ENCODE measurements at places on chromosomes 6 and 20.
A peak's percentile ranks its signal among the peaks of the same experiment; 100 is the strongest.

DNA sequence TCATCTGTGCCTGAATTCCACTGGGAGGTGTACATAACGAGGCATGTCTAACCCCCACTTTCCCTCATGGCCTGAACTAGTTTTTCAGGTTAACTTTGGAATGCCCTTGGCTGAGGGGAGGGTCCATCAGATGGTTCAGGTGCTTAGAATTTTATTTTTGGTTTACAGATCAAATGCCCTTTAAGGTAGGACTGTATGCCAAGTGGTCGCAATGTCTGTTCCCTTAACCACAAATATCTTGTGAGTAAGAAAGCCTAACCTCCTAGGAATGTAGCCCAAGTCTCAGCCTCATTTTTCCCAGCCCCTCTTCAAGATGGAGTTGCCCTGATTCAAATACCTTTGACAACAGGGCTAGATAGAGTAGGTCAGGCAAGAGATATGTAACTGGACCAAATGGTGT is 78.4 kb downstream of the RNASET2 start:
- DNase-seq: no peak
- H3K4me3 ChIP-seq: no peak overlapping the region
- H3K27me3 ChIP-seq: no peaks in the 10 kb centered on the region
- H3K27ac ChIP-seq: no peak overlapping the region
- no peaks in the 10 kb centered on the region for H3K4me1 ChIP-seq

DNA sequence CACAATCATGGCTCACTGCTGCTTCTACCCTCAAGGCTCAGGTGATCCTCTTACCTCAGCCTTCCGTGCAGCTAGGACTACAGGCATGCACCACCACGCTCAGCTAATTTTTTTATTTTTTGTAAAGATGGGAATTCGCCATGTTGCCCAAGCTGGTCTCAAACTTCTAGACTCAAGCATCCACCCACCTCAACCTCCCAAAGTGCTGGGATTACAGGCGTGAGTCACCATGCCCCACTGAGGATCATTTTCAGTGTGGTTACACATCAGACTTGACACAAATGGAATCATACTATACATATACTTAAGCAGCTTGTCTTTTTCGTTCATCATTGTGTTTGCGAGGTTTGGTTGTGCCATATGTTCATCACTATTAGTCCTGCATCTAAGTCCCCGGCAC is 26.6 kb downstream of the ZC3H12D start:
- no peaks in the 10 kb centered on the region for H3K36me3 ChIP-seq
- peaks cover 19% of the 10 kb centered on the region for H3K4me1 ChIP-seq
- no peak for DNase-seq
- no peak overlapping the region for H3K27ac ChIP-seq

DNA sequence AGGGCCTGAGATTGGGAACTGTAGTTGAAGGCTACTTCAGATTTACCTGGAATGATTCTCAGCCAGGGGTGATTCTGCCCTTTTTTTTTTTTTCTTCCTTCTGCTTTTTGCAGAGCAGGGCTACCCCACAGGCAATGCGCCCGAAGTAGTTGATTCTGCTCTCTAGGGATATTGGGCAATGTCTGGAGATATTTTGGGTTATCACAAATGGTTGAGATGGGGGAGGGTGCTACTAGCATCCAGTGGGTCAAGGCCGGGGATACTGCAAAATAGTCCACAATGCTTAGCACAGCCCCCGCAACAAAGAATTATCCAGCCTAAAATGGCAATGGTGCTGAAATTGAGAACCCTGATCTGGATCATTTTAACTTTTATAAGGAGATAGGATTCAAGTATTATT is 71.2 kb upstream of the ZMYND8 start:
- no peaks in the 10 kb centered on the region for H3K4me1 ChIP-seq
- no peak for DNase-seq
- H3K27ac ChIP-seq: no peak overlapping the region

DNA sequence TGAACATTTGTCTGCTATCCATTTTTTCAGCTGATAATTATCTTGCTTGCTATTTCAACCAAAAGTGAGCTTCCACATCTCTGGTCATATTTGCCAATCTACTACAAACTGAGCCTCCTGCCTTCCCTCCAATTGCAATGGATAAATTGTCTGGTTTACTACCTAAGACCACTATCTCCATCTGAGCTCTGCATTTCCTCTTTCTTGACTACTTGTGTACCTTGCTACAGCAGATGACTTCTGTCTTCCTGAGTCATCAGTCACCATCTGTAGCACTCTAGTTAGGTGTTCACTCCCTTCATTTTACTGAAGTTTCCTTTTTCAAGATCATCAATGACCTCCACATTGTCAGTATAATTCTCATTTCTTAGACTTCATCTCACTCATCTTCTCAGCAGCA is 33.5 kb upstream of the PHIP start:
- no peaks in the 10 kb centered on the region for H3K36me3 ChIP-seq
- H3K27ac ChIP-seq: no peak overlapping the region
- no peaks in the 10 kb centered on the region for H3K4me1 ChIP-seq
- no peak for DNase-seq

DNA sequence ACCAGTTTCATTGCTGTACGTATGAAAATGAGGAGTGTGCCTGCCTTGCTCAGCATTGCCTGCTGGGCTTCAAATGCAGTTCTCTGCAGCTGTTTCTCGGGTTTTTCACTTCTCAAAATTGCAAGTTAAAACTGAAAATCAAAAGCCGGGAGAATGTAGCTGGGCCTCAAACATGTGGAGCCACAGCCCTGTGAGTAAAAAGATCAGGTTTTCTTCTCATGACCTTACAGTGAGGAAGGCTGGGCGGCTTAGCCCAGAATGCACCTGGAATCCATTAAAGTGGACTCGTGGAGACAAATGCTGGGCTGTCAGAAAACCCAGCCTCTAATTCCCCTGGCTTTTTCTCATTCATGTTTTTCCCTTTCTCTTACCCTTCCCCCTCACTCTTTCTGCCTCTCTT is 34.4 kb downstream of the DSE start:
- no peaks in the 10 kb centered on the region for H3K4me1 ChIP-seq
- H3K27ac ChIP-seq: peak overlapping the region; percentile 0
- H3K27me3 ChIP-seq: no peaks in the 10 kb centered on the region
- no peak overlapping the region for H3K4me3 ChIP-seq
- no peak for DNase-seq
- H3K36me3 ChIP-seq: no peaks in the 10 kb centered on the region

DNA sequence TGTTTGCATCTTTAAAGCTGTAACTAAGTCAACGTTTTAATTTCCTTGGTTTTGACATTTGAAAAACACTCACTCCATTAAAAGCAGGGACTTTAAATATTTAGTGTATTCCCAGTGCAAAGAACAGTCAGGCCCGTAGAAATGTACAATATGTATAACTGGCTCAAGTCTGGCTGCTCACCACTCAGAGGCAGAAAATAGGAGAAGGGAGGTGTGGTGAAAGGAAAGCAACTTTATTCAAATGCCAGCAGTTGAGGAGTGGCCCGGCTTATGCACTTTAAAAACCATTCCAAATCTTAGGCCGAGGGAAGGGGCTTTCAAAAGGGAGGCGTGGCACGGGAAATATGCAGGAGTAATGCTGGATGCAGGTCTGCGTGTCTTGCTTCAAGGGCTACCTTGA is 120.6 kb downstream of the TMEM200A start:
- H3K4me1 ChIP-seq: no peaks in the 10 kb centered on the region
- no peak overlapping the region for H3K27ac ChIP-seq
- DNase-seq: no peak
- no peak overlapping the region for H3K4me3 ChIP-seq

- no peak overlapping the region for H3K4me3 ChIP-seq
- no peak overlapping the region for H3K27ac ChIP-seq
- H3K27me3 ChIP-seq: no peaks in the 10 kb centered on the region
- H3K36me3 ChIP-seq: no peaks in the 10 kb centered on the region
These were observed 62.4 kb upstream of the NELFCD start for GRCh38 chr20:58918621-58919020.

GRCh38 chr20:7858734-7859250 is 81.5 kb downstream of the HAO1 start:
- H3K27ac ChIP-seq: no peak overlapping the region
- H3K27me3 ChIP-seq: no peaks in the 10 kb centered on the region
- DNase-seq: no peak
- no peak overlapping the region for H3K4me3 ChIP-seq
- no peaks in the 10 kb centered on the region for H3K4me1 ChIP-seq
- H3K36me3 ChIP-seq: no peaks in the 10 kb centered on the region

DNA sequence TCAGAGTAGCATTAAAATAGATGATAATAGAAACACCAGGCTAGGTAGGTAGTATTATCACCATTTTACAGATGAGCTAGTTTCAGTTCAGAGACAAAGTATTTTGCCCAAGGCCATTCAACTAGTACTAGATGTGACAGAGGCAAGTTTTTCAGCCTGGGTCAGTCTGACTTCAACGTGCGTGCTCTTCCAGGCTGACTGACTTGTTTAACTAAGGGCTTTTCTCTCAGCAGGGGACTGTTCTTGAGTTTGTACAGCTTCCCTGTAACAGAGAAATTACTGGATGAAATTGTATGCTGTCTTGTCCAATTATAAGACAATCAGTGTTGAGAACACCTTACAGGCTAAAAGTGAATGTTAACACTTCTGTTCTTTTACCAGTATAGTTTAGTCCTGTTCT is 333.5 kb upstream of the MAN1A1 start:
- H3K36me3 ChIP-seq: no peaks in the 10 kb centered on the region
- no peaks in the 10 kb centered on the region for H3K27me3 ChIP-seq
- H3K4me1 ChIP-seq: no peaks in the 10 kb centered on the region
- no peak overlapping the region for H3K4me3 ChIP-seq

DNA sequence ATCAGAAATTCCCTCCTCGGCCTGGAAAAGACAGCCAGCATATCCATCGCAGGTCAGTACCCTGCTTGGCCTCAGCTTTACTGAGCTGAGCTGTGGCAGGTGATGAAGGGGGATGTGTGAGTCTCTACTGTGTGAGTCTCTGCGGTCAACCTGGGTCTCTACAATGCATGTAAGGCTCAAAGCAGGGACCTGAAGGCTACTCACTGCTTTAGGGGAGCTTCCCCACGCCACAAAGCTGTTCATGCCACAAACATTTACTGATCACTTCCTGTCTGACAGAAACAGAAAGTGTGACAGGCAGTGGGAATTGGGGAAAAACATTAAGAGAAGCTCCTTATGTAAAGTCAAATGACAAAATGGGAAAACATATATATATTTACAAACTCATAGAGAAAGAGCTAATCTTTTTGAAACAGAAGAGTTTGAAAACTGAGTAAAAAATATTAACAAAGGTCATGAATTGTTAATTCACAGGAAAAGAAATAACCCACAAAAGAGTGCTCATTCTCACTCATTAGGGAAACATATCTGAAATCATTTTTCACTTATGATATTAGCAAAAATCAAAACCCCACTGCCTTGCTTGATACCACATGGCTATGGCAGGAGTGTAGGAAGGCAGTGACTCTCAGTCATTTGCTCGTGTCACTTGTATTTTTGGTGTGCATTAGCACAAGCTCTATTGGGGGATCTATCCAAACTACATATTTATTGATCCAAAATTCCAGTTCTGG is 5.8 kb downstream of the BTN3A3 start:
- no peaks in the 10 kb centered on the region for H3K36me3 ChIP-seq
- H3K27ac ChIP-seq: no peak overlapping the region
- no peaks in the 10 kb centered on the region for H3K4me1 ChIP-seq

DNA sequence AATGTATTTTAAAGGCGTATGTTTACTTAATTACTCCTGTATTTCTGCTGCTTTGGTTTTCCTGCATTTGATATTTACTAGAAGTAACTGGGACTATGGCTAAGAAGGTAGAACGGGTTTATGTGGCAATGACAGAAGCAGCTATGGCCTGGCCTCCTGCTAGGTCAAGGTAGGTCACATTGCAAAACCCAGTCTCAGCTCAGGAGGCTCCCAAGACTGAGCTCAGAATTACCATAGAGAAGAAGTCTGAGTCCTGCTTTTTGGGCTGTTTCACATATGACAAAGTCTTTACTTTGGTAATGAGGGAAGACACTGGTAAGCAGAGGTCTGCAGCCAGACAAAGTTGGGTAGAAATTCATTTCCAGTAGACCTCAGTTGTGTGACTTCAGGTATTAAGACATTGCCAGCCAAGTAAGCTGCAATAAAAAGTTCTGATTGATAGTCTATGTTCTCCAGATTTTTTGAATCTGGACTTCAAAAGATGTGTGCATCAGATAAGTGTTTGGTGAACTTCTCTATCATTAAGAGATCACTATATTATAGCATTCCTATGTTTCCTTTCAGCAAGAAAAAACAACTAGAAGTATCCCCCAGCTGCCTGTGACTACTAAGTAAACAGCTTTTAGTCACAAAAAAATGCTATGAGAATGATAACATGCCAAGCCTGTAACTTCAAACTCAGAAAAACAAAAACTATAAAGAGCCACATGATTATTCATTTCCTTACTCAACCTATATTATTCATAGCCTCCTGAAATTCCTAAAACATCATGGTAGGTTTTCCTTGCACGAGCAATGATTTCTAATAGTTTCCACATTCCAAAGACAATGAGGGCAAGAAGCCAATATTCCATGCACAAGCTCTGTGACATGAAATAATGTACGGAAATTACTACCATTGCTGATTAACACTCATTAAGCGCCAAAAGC is 312.3 kb downstream of the HAO1 start:
- H3K27me3 ChIP-seq: no peaks in the 10 kb centered on the region
- H3K4me1 ChIP-seq: no peaks in the 10 kb centered on the region

DNA sequence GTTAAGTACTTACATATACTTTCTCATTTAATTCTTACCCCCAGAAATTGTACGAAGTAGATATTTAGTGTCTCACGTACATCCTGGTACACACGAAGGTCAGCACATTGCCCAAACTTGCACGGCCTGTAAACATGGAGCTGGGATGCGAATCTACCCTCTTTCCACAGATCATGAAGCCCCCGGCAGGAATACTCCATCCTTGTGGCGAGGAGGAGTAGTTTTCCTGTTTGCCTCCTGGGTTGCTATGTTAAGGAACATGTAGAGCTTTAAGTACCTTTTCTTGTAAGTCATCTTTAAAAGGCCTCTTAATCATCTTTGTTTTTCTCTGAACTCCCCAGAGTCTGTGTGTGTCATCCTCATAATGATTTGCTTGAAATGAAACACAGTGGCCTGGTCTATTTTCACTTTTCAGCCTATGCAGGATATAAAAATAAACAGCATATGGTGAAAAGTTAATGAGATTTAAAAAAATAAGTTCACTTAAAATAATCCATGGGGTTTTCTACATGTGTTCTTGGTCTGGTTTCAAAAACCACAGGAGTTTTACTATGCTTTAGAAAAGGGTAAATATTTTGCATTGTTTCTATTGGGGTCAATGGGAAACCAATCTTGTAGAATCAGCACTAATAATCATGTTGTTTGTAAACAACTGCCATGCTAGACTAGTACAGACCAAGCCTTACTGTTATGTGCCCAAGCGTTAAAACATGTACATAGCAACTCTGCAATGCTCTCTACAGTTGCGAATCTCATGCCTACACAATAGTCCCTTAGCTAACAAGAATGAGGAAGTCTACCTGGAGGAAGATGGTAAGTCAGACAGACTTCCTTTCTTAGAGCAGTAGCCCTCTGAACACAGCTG is 9.3 kb upstream of the ARID1B start:
- no peak overlapping the region for H3K27ac ChIP-seq
- no peak for DNase-seq
- H3K4me3 ChIP-seq: no peak overlapping the region
- no peaks in the 10 kb centered on the region for H3K36me3 ChIP-seq

GRCh38 chr6:109079981-109080380 is 14.7 kb downstream of the SESN1 start:
- no peaks in the 10 kb centered on the region for H3K4me1 ChIP-seq
- no peak overlapping the region for H3K4me3 ChIP-seq
- no peak overlapping the region for H3K27ac ChIP-seq
- no peak for DNase-seq

Measured in pancreas (tissue), 10 donors.